ENCODE measurements at places on chromosomes 16 and 17. TPM values are rescaled to one million over a fixed set of nuclear protein-coding genes. Genes with fewer than 3 reads are reported as not detected.

DNASE1 gene
- 43.3 TPM for total RNA-seq

RASL10B gene
- 14.7 TPM for total RNA-seq

TERB1 gene
- total RNA-seq = 1.7 TPM

NPTX1 gene
- 0.48 TPM for total RNA-seq

AHSP gene
- total RNA-seq = 61.6 TPM

PPY gene
- total RNA-seq = not detected

KRTAP9-1 gene
- total RNA-seq = 1.4 TPM

MT4 gene
- total RNA-seq = not detected

MTHFSD gene
- 8.7 TPM for total RNA-seq

CCL3 gene
- 52.0 TPM for total RNA-seq

COPRS gene
- total RNA-seq = 103 TPM

PRSS36 gene
- total RNA-seq = 0.48 TPM

RAB26 gene
- total RNA-seq = 0.48 TPM

ZNF276 gene
- total RNA-seq = 14.9 TPM

G6PC1 gene
- total RNA-seq = not detected

RTN4RL1 gene
- total RNA-seq = not detected

KRTAP17-1 gene
- total RNA-seq = not detected

LDHD gene
- 0.48 TPM for total RNA-seq
